ENCODE measurements at places on chromosomes 3 and 15.

DNA sequence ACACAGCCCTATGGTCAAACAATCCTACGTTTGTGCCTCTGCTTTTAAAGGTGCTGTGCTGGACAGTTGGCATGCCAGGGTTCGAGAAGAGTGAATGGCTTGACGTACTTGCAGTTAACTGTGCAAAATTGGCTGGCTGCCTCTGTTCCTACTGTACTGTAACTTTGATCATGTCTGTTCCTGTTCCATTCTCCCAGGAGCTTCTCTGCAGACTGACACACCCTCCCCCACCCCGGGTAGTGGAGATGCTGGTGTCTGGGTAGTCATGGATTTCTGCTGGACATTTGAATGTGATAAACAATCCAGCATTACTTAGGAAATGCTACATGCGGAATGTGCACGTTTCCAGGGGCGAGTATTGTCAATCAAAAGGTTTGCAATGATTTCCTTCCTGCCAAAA lies 6.5 kb upstream of the VILL start:
- DNase-seq = no peak

DNA sequence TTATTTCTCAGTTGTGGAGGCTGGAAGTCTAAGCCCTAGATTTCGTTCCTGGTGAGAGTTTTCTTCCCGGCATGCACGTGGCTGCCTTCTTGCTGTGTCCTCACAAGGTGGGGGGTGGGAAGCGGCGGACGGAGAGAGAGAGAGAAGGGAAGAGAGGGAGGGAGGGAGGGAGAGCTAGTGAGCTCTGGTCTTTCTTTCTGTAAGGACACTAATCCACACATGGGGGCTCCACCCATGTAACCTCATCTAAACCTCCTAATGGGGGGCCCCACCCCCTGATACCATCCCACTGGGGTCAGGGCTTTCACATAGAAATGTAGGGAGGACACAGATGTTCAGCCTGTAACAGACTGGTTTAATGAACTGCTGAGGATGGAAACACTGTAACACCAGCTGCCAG lies 7.3 kb downstream of the FBLN2 start:
- DNase-seq = no peak

GRCh38 chr15:70023064-70023768 lies 74.5 kb downstream of the TLE3 start:
- DNase-seq = peak; percentile 77

DNA sequence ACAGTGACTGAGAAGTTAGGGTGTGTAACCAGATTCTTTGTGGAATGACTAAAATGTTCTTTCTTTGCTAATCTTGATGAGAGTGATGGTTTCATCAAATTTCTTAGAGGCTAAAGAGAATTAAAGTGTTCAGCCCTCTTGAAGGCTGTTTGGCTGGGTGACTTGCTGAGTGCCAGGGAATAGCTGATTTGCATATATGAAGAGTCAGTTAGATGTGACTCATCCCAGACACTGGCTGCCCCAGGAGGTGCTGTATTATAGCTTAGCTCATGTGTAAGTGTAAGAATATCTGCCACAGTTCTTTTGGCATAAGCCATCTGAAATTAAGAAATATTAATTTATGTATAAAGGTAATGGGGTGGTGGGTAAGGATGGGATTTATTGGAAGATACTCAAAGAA lies 535.1 kb downstream of the NLGN1 start:
- no peak for DNase-seq

- no peak for DNase-seq
These were observed 62.6 kb downstream of the CRTC3 start for GRCh38 chr15:90592131-90592881.

DNA sequence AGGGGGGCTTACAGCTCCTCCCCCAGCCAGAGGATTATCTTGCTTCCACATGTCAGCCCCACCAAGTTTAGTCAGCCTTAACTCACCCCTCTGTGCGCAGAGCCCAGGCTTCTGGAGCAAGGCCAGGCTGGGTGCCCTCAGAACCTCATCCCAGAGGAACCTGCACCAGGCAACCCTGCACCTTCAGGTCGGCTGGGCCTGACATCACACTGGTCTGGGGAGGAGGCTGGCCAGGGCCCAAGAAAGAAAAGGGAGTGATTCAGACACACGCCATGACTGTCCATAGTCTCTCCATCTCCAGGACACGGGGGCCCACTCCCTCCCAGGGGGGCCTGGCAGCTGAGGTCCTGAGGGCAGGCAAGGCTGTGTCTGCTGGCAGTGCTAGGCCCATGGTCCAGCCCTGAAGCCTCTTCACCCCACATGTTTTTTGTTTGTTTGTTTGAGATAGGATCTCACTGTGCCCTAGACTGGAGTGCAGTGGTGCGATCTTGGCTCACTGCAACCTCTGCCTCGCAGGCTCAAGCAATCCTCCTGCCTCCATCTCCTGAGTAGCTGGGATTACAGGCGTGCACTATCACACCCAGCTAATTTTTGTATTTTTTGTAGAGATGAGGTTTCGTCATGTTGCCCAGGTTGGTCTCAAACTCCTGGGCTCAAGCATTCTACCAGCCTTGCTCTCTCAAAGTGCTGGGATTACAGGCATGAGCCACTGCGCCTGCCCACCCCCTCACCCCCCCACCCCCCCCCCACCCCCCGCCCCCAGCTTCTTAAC lies 11.1 kb downstream of the TNK2 start:
- no peak for DNase-seq

GRCh38 chr3:13072239-13072599 lies 1.0 kb downstream of the IQSEC1 start:
- DNase-seq = no peak

GRCh38 chr3:61719278-61719977 lies 158.1 kb downstream of the PTPRG start:
- DNase-seq = no peak

DNA sequence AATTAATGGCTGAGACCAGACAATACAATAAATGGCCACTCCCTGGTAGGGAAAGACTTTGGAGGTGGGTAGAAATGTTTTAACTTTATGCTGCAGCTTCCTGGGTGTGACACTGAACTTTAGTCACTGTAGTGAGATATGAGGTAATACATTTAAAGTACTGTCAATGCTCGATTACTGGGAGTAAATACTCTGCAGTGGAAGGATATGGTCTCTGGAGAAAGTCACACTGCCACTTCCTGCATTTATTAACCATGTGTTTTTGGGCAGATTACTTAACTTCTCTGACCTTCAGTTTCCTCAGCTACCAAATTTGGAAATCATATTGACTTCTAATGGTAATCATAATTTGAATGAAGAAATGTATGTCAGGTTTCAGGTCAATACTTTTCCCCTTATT lies 317.1 kb upstream of the TGFBR2 start:
- no peak for DNase-seq

GRCh38 chr15:74458473-74458872 lies 2.5 kb downstream of the UBL7 start:
- no peak for DNase-seq

GRCh38 chr3:171460725-171461524 lies 720 bp upstream of the TNIK start:
- peak; percentile 81 for DNase-seq

GRCh38 chr3:50010959-50011358 lies 71.0 kb downstream of the RBM6 start:
- DNase-seq = no peak

DNA sequence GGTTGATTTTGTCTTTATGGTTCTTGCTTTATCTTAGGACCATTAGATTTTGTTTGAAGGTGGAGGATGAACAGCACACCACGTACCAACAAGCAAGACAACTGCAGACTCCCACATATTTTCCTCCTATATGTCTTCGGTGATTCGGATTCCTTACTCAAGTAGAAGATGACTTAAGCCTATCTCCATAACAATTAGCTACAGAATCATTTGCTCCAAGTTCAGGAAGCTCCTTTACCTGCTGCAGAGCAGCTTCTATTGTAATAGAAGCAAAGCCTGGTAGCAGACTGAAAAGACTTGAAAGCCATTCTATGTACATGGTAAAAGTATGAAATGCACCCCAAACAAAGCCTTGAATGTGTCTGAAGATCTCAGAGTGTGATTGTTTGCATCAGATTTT lies 229.0 kb downstream of the SOX2 start:
- no peak for DNase-seq

DNA sequence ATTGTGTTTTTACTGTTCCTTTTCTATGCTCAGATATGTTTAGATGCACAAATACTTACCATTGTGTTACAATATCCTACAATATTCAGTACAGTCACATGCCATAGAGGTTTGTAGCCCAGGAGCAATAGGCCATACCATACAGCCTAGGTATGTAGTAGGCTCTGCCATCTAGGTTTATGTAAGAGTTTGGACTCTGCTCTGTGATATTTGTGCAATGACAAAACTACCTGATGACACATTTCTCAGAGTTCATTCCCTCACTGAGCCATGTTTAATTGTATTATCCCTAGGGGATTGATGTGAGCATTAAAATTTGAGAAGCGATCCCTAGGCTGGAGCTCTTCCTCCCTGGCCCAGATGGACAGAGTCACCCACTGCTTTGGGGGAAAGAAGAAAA lies 270.0 kb upstream of the PROK2 start:
- no peak for DNase-seq

GRCh38 chr3:110957247-110958025 lies 114.2 kb upstream of the NECTIN3 start:
- DNase-seq = no peak

GRCh38 chr3:57006949-57007419 lies 53.5 kb upstream of the SPATA12 start:
- DNase-seq = no peak

- peak; percentile 73 for DNase-seq
These were observed 30.2 kb upstream of the USP3 start for GRCh38 chr15:63473999-63474809.

DNA sequence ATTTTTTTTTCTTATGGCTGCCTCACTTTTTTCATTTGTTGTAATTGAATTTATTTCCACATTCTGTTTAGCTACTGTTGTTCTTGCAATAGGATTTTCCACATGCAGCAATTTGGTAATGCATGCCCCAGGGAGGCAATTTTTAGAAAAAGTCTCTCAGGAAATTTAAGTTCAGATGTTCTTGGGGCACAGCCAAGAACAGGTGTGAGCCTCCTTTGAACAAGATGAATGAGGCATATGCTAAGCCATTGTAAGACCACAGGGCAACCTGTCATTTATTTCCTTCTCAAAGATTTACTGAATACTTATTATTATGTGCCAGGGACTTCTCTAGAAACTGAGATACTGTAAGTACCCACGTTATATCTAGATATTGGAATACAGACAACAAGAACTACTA lies 549.5 kb downstream of the DIPK2A start:
- no peak for DNase-seq

DNA sequence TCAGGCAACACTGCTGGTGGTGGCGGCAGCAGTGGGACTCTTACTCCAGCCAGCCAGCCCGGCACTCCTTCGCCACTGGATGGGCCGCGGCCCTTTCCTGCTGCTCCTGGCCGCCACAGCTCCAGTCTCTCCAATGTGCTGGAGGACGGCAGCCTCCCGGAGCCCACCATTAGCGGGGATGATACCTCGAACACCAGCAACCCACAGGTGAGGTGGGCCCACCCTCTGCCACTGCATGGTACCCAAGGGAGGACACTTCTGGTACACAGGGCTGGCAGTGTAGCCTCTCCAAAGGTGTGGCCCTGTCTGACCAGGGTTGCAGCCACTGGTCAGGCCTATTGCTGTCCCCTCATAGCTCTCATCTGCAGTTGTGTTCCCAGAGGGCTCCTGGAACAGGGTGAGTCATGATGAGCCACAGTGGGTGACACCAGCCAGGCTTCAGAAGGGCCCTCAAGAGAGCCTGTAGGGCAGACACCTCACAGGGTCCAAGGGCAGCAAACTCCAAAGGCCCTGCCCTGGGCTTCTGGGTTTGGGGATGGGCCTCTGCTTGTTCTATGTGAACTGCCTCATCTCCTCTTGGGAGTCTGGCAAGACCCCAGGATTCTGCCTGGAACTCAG lies 20.8 kb downstream of the NBEAL2 start:
- no peak for DNase-seq

GRCh38 chr15:79960502-79961212 lies 10.3 kb downstream of the BCL2A1 start:
- DNase-seq = no peak

DNA sequence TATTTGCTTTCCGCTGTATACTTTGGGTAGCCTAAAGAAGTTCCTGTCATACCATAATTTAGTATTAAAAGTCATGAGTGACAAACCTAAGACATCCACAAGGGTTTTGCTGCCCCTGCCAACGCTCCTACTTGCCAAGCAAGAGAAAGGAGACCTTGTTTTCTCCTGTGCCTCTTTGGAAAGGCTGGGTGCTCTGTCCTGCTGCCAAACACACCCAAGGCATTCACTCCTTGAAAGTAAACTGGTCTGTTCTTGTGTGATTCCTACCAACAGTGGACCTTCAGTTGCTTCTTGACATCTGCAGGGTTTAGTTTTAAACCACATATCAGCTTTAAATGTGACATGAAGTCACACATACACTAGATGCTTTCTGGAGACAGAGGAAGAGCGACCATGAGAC lies 295.4 kb downstream of the SLC9A9 start:
- no peak for DNase-seq
